T-helper 1 cell (primary cell): ENCODE measurements at places on chromosomes 6 and 20.

DNA sequence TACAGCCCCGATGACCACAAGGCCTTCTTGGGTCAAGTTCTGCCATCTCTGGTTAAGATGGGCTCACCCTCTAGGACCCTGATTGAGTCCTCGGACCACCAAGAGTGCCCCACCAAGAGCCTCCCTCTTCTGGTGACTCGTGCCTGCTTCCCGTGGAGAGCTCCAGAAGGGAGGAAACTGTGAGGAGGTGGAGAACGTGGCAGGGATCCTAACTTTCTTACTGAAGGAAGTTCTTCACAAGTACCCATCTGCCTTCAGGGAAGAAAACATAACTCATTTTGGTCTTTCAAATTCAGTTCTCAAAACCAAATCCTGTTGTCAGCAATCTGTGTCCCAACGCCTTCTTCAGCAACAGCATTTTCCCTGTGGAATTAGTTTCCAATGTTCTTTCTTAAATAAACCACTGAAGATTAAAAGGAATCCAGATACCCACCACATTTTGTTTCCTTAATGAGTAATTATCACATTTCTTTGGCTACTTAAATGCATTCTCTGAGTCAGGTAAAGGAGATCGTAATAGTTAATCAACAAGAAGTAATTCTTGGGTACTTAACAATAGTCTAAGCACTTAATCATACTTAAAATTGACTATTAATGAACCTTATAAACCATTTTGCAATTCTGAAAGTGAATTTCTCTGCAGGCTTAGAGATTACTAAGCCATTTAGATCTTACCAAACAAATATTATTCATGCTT lies 185.8 kb upstream of the SGK1 start:
- DNase-seq: no peak

GRCh38 chr6:33761922-33762629 lies 15.4 kb upstream of the IP6K3 start:
- DNase-seq: peak; percentile 8

- DNase-seq: no peak
Observed at GRCh38 chr6:155224618-155225017, 39.2 kb upstream of the CLDN20 start.

DNA sequence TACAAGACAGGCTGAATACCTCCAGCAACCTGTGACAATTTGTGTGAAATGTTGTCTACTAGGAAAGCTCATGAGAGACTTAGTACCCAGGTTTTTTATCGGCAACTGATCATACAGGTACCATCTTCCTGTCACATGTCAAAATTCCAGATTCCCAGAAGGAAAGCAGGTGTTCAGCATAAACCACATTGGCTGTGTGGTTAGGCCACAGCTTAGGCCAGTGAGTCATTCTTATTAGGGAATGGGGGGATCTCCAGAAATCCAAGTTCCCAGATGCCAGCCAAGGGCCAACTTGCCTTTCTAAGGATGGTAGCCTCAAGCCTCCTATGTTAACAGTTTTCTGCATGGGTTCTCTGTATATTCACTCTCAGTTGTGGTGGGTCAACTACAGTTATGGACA lies 65.9 kb downstream of the FAM184A start:
- no peak for DNase-seq

GRCh38 chr6:5958921-5959320 lies 47.8 kb downstream of the NRN1 start:
- no peak for DNase-seq

DNA sequence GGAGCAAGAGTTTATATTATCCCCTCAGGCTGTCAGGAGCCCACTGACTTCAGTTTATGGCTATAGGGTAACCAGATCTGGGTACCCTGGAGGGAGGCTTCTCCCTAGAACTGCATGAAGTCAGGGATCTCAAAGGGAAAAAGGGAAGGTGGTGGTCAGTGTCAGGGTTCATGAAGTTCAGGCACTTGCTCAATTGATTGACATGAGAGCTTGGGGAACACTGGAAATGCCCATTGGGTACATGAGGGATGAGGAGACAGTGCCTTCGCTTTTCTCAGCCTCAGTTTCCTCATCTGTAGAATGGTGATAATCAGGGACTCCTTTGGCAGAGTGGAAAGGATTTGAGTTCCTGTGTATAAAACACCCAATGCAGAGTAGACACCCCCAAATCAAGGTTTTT lies 22.6 kb downstream of the SIRPA start:
- DNase-seq: no peak

- DNase-seq: no peak
Observed at GRCh38 chr6:18350271-18350670, 36.9 kb upstream of the RNF144B start.

DNA sequence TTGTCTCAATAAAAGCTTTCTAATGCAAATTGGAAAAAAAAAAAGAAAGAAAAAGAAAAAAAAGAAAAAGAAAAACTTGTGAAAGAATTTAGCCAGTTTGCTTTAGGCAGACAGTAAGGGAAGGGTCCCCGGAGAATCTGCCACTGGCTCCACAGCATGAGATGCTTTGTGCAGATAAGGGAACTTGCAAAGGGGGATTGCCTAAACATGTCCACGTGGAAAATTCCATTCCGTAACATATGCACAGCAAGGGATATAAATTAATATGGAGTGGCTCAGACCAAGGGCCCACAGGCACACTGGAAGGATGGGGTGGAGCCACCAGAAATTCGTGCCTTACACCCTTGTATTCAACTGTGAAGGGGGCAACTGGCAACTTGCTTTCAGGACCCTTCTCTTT lies 45.4 kb downstream of the MKKS start:
- no peak for DNase-seq

DNA sequence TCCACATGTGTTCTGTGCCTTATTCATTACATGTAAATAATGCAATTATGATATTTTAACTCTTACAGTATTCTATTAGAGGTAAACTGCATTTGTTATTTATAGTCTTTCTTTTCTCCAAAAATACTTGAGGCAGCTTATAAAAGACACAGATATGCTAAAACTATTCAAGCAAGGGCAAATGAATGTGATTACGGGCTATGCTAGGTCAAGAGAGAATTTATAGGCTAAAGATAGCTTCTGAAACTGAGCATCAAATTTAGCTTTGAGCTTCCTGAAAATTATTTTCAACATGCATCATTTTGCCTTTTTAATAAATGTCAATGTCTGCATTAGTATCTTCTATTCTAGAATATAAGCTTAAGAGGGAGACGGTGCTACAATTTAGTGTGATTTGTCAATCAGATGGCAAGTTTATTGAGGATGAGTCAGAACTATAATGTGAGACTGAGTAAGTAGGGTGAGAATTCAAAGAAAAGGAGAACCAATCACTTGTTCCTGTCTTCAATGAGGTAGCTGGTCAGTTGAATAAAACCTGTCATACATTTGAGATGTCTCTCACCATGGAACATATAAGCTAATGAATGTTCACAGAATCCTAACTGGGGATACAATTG lies 669.4 kb upstream of the CITED2 start:
- DNase-seq: no peak

DNA sequence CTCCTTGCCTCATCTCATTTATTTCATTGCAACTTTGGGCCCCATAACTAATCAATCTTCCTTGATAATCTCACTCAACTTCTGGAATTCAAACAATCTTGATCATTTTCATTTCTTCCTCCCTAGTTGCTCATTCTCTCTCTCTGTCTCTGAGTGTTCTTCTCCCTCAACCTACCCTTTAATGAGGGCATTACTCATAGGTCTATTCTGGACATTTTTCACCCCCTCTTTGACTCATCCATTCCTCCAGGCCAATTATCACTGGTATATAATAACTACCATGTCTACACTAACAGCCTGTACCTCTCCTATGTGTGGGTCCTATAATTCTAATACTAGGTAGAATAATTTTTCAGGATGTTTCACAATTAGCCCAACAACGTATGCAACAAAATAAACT lies 78.8 kb downstream of the COL21A1 start:
- DNase-seq: no peak

DNA sequence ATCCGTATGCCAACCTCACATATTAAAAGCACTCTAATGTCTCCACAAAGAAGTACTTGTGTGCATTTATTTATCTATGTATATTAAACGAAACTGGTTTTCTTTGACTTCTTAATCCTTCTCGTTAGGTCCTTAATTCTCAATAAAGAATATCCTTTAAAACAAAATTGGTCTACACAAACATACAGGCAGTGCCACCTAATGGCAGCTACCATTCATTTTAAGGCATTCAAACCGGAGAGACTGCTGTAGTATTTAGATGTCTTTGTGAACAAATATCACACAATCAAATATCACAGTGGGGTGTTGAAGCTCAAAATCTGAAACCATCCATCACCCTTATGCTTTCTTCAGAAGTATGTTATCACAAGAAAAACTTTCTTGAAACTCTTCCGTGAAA lies 96.6 kb upstream of the IRAK1BP1 start:
- DNase-seq: no peak

DNA sequence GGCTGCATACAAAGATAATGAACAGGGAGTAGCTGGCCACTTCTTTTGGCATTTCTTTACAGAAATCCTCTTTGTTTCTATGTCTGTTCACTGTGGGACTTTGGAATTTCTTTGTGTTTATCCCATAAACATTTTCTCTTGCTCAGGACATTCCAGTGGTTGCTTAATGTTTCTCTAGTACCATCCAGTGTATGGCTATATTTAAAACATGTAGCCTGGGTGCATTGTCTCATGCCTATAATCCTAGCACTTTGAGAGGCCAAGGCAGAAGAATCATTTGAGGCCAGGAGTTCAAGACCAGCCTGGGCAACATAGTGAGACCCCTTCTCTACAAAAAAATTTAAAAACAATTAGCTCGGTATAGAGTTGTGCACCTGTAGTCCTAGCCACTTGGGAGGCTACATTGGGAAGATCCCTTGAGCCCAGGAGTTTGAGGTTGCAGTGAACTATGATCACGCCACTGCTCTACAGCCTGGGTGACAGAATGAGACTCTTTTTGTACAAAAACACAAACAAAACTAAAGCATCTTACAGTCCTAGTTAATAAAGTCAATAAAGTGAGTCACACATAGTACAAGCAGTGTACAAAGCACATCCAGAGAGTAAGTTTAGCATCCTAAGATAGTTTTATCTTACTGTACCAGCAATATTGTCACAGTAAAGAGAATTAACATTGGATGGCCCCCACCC lies 63.3 kb downstream of the ZFAND3 start:
- DNase-seq: no peak

GRCh38 chr6:54037277-54037779 lies 73.9 kb upstream of the MLIP start:
- no peak for DNase-seq

DNA sequence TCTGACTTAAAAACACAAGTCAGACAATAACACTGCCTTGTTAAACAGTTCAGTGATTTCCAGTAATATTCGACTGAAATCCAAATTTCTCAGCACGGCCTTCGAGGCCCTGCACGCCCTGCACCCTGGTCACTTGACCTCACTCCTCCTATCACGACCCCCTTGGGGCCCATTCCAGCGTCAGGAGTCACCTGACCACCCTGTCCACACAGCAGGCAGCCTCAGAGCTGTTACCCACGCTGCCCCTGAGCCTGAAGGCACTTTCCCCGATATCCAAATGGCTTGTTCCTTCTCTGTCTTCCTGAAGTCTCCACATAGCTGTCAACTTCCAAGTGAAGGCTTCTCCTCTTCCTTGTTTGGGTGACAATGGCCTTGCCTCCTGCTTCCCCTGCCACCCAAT lies 33.1 kb upstream of the SMOC2 start:
- no peak for DNase-seq

GRCh38 chr20:45991616-45992015 lies 17.1 kb upstream of the MMP9 start:
- DNase-seq: no peak

DNA sequence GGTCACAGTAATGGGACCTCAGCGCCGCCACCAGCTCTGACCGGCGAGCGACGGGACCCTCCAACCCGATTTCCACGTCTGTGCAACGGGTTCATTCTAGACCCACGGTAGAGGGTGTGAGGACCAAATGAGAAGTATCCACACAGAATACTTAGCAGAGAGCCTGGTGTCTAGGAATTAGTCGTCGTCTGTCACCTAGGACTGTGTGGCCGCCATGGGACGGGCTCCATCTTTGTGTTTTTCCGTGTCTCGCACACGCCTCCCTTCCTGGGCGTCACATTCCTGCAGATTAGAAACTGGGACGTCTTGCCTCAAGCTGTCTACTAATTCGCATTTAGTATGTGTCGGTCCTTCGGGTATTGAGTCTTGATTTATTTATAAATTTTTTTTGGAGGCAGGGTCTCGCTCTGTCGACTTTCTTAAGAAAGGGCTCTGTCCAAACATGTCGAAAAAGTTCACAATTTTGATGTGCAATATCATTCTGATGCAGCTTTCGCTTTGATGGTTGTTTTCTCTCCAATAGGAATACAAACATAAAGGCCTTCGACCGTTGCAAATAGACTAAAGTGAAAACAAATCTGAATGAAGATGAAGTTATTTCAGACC lies 563 bp downstream of the MGME1 start:
- peak; percentile 28 for DNase-seq

GRCh38 chr6:105382496-105382895 lies 20.4 kb downstream of the PREP start:
- no peak for DNase-seq

- DNase-seq: no peak
Observed at GRCh38 chr20:38302786-38303185, 1.2 kb upstream of the BPI start.

DNA sequence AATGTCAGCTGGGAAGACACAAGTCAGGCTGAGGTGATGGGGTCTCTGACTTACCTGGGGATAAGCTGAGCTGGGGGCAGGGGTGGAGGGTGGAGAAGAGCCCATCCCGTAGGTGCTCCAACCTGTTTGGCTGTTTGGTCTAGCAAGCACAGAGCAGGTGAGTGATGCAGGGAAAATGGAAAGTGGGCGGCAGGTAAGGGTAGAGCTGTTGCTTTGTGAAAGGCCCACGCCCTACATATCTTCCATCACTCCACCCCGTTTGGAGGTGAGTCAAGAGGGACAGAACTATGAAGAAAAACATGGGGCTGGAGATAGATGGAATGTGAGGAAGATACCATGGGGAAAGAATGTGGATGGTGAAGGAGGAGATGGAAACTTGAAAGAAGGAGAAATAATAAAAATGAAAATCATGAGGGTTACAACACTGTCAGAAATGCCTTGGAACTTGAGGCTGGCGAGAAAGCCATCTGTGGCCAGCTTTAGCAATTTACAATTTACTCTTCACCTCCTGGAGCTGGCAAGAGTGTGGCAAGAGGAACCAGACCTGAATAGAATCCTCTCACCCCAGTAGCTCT lies 1.3 kb downstream of the LY6G6C start:
- DNase-seq: no peak

DNA sequence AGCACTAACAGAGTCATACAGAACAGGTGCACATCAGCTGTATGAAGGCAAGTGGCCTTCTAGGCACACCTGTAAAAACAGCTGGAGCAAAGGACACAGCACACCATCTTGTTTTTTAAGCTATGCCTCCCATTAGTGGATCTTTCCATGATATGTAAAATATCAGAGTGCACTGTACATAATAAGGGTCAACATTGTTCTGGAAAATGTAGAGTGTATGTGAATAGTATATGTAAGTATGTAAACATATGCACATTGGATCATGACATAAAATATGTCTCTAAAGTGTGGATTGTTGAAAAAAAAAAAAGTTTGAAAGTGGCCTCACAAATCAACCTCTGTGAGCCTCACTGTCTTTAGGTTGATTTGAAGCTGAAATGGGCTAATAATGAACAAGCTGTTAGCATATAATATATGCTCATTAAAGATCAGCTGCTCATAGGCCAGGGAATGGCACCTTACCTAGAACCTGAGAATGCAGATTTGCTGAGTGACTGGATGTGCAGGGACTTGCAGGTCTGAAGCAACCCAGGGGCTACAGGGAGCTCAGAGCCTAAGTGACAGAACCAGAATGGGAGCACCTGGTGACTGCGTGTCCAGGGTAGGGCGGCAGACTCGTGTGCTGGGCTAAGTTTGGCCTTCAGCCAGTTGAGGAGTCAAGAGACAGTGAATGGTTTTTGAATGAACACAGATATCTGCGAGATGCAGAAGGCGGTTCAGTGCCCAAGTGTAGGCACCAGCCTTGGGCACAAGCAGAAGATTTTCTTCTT lies 198.6 kb downstream of the TMEM242 start:
- no peak for DNase-seq
